ENCODE measurements at places on chromosomes 5 and 9.

DNA sequence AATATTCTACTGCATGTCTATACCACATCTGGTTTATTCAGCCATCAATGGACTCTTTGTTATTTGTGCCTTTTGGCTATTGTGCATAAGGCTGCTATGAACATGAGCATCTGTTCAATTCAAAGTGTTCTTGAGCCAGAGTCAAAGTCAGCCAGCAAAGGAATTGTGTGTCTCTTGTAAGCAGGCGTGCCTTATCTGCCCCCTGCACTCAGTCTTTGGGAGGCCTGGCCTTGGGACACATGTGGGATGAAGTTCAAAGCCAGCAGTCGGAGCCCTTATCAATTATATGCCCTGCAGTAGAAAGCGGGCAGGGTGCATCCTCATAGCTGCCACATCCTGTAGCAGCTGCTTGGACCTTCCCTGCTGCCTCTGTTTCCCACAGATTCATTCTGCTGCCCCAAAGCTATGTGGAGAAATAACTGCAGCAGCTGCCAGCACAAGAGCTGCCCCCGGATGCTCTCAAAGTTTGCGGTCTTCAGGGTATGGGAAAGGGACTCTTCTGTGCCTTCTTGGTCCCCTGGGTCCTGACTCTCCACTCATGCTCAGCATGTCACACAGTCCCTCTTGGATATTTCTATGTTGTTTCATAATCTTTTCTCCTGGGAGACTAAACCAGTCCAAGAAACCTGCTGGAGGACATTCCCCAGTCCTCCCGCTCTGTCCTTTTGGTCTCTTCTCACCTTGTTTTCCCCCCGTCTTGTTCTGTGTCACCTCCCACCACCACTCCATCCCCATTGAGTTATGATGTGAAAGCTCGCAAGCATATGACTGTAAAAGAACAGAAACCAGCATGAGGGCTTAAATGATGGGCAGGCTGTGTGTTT lies 35.9 kb downstream of the STOM start:
- DNase-seq, result no peak

DNA sequence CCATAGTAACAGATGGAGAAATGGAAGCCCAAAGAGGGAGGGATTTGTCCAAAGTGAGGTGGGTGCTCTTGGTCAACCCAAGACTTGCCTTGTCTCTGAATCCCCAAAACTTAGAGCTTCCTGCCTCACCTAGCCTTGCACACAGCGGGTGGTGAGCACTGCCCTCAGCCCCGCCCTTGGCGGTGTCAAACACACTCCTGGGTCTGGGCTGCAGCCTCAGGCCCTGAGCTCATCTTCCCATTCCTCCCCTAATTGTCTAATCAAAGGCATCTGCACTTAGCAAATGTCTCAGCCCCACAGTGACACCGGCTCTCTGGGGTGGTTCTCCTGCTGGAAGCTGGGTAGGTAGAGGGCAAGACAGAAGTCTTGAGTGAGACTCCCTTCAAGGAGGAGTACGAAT lies 20.9 kb downstream of the FABP6 start:
- DNase-seq, result no peak

GRCh38 chr5:78486218-78486617 lies 125.8 kb downstream of the SCAMP1 start:
- no peak for DNase-seq

DNA sequence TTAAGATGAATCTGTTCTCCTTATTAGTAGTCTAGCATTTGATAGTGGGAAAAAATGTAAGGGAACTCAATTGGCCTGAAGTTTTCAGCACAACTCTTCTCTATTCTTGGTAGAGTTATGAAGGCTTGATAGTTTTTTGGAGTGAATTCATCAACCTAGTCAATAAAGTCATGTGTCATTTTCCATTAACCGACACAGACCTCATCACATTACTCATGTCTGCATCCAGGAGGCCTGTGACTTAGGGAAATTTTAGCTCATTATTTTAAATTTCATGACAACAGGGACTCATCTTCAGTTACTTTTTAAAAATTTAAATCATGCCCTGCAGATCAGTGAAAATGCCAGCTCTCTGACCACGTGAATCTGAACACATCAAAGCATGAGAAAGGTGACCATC lies 63.3 kb downstream of the ADAMTS16 start:
- DNase-seq, result no peak
